Right renal cortex interstitium (tissue), 3 donors: ENCODE measurements at places on chromosomes 16 and 17.

GRCh38 chr16:77435272-77435820, 512 bp upstream of the ADAMTS18 start:
- no peak for DNase-seq

GRCh38 chr16:85923153-85924021, 24.4 kb downstream of the IRF8 start:
- no peak for DNase-seq

DNA sequence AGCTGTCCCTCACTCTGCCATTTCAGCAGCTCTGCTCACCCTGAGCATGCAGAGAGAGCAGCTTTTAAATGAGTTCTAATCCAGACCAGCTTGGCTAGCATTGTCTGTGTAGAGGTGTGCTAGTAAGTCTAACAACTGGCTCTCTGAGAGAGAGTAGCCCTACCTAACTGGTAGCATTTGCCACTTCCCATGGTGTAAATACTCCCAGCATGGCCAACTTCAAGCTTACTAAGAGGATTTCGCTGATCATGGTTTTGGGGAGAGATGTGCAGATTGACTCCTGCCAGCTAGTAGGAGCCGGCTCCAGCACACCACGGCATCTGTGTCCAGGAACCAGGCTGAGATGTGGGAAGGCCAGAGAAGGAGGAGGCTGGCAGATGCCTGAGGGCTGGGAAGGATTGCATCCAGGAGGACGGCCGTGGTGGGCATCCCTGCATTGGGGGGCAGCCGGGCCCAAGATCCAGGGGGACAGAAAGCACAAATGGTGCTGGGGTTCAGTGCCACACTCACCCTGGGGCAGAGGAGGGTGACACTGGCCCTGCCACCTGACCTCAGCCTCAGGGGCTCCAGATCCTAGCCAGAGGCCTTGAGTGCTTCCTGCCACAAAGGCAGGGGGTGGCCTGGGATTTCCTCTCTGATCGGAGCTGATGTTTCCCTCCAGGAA, 394.9 kb upstream of the TNRC6C start:
- no peak for DNase-seq

DNA sequence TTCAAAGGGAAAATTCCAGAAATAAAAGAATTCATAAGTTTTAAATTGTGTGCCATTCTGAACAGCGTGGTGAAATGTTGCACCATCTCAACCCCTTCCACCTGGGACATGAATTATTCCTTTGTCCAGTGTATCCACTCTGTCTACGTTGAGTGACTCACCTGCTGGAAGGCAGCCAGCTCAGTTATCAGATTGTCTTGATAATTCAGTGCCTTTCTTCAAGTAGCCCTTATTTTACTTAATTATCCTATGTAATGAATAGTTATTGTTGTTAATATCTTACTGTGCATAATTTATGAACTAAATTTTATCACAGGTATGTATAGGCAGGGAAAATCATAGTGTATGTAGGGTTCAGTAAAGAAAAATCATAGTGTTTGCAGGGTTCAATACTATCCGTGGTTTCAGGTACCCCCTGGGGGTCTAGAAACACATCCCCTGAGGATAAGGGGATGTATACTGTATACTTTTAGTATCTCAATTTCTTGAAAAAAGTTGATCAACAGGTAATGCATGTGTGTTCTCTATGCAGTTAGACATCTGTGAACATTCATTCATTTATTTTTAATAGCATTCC, 7.7 kb upstream of the PCTP start:
- DNase-seq: no peak

DNA sequence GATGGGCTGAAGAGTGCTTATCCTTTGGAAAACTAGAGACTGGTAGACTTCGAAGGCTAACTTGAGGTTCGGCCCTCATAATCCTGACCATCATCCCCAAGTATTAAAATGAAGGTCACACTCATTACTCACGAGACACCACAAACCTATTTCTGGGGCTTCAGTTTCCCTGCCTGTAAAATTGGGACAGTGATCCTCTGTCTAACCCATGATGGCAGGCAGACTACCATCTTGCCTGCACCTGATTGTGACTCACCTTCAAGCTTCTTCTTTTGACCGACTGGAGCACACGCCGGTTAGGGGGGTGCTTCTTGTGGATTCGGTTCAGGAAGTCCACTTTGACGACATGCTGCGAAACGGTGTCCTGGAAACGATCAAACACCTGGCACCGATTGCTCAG, 14.2 kb upstream of the DHRS13 start:
- no peak for DNase-seq

- no peak for DNase-seq
Measured at GRCh38 chr17:72176516-72176851, 55.7 kb downstream of the SOX9 start.

GRCh38 chr17:27733773-27734172, 66.6 kb downstream of the NOS2 start:
- no peak for DNase-seq

- DNase-seq: peak; percentile 56
Measured at GRCh38 chr17:31095236-31096105, 694 bp downstream of the NF1 start.

DNA sequence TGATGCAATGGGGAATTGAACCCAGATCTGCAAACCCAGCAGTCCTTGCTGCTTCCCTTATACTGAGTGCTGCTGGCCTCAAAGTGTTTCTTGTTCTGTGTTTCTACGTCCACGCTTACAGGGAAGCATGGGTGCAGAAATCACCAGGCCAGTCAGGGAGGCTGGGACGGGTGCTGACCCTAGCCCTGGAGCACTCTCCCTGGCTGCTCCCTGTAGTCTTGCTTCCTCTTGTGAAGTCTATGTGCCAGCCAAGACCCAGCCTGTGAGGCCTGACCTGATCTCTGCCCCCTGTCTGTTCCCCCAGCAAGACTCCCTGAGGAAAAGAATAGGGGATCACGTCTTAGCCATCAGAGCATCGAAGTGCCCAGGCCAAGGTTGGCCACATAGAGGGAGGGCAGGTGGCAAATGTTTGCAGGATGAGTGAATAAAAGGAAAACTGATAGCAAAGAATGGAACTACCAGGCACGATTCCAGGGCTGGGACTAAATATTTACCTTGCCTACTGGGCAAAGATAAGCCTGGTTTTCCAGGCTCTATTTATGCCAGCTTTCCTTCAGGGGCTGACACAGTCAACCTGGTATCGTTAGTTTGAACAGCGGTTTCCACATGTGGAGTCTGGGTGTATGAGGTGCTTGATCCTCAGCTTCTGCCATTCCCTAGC, 41.2 kb upstream of the RHOT1 start:
- no peak for DNase-seq

DNA sequence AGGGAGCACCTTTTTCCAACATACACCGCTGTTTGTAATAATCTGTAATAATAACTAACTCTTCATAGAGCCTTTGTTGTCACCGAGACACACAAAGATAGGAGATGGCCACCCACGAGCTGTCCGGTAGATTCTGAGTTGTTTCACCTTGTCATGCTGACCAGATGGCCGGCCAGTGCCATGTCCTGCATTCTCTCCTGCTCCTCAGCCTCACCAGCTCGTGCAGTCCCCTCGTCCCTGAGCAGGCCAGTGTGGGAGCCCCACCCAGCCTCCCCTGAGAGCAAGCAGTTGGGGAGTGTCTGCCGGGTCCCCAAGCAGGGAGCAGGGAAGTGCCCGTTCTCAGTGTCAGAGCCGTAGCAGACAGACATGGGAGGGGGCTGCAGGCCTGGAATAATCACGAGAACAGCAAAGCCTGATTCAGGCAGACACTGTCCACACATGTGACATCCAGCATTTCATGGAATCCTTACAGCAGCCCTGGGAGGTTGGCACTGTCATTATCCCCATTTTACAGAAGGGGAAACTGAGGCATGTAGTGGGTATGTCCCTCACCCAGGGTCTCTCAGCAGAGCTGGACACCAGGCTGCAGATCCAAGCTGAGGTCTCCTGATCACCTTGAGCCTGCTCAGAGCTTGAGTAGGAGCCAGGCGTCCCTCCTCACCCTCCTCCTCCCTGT, 178.5 kb upstream of the CIBAR2 start:
- no peak for DNase-seq

GRCh38 chr16:4460936-4461249, 13.5 kb downstream of the NMRAL1 start:
- no peak for DNase-seq

- no peak for DNase-seq
Measured at GRCh38 chr16:48393485-48394354, 8.5 kb upstream of the SIAH1 start.

DNA sequence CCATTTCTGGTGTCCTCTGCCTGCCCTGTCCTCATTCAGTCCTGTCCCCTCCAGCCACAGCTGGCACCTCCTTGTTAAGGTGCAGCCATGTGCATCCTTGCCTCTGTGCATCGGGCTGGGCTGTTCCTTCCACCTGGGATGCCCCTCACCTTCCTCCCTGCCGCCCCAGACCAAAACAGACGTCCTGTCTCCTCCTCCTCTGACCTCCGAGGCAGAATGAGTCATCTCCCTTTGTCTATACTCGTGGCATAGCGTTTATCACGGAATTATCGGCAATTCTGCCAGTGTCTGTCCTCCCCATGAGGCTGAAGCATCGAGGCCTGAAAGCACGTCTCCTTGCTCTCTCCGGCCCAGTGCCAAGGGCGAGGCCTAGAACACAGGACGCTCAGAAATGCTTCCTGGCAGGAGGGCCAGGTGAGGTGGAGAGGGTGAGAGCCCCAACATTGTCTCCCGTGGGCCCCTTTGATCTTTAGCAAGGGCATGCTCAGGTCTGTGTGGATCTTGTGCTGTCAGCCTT, 4.6 kb downstream of the RAI1 start:
- no peak for DNase-seq

GRCh38 chr16:61987474-61988012, 48.7 kb downstream of the CDH8 start:
- no peak for DNase-seq

GRCh38 chr16:23506606-23506994, 3.7 kb downstream of the GGA2 start:
- DNase-seq: no peak

DNA sequence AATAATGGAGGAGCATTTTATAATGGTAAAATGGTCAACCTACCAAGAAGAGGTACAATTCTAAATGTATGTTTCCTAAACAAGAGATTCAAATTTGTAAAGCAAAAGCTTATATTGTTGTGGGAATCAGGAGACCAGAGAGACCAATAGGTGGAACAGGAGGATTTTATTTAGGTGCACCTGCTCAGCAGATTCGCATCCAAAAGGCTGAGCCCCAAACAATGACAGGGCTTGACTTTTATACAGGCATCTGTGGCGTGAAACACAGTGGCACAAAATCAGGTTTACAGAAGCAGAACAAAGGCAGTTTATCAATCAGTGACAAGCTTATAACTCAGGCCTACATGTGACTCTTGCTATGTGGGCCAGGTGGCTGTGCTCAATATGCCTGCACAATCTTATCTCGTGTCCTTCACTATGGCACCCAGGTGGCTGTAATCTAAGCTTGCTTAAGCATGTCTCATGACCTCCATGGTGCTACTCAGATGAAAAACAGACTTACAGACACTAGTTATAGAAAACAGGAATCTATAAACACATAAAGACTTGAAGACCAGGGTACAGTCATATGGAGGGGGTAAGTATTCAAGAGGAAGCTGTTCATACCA, 780.2 kb upstream of the CA10 start:
- no peak for DNase-seq

- DNase-seq: no peak
Measured at GRCh38 chr17:62388856-62389255, 8.5 kb downstream of the EFCAB3 start.

GRCh38 chr17:44374306-44375195, 10.9 kb upstream of the FAM171A2 start:
- DNase-seq: no peak

DNA sequence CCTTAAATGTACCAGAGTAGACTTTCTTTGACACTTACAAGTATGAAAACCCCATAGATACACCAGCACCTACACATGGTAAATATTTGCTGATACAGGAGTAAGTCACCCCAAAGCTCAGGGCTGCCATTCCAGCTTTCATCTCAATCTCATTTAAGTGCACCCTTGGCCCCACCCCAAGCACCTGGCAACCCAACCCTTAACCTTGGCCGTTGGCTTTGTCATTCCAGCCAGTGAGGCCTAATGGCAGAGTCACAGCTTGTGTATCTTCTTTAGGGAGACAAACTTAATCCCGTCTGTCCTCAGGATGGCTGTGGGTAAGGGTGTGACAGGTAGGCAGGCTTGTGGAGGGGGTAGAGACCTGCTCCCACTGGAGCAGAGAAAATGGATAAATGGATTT, 31.5 kb upstream of the TMEM220 start:
- DNase-seq: no peak

- DNase-seq: peak; percentile 40
Measured at GRCh38 chr16:1125471-1125870, 27.4 kb upstream of the CACNA1H start.

- no peak for DNase-seq
Measured at GRCh38 chr16:53546988-53547391, 44.0 kb upstream of the AKTIP start.

GRCh38 chr17:45398800-45399199, 33.9 kb downstream of the ARHGAP27 start:
- DNase-seq: no peak

GRCh38 chr16:60463986-60464385, 1572.3 kb downstream of the CDH8 start:
- no peak for DNase-seq

DNA sequence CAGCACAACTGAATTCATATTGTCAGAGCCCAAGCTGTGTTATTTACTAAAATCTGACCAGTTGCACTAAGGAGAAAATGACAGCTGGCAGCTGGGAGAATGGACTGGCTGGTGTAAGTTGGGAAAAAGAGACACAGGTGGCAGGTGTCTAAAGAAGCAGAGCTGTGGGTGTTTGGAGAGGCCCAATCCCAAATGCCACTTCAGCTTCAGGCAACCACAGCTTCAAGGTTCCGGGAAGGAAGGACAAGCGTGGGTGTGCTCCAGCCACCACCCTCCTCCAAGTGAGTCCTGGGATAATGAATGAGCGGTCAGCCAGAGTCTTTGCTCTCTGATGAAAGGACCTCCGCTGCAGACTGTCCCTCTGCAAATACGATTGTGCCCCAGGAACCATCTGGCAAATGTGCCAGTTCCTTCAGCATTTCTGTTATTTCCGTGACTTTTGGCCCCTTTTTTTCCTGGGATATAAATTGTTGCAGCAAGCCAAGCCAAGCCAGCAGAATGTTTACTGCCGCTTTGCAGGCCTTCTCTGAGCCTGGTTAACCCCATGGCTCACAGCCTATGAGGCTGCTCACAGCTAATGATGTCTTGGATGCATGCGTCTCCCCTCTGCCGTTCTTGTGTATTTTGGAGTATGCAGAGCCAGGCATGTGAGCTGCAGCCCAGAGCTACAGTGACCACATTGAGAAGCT, 9.5 kb upstream of the RHBDL3 start:
- no peak for DNase-seq

DNA sequence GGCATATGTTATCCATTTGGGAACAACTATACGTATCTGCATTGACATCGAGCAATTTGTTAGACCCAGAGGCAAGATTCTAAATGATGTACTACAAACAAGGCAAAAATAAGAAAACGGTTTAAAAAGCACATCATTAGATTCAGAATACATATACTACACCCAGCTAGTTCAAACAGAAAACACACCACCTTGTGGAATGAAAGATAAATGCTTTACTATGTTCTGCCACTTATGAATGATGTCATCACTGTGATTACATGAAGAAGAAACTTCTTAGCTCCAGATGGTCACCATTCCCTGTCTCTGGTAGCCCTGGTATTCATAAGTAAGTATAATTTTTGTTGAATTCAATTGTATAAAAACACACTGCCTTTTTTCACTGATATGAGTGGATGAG, 7.8 kb downstream of the NACA2 start:
- DNase-seq: no peak

- DNase-seq: no peak
Measured at GRCh38 chr17:51803161-51803560, 355.4 kb downstream of the CA10 start.
